ENCODE measurements at places on chromosomes 12 and 14.

GRCh38 chr14:83342590-83342989 is 1808.9 kb upstream of the SEL1L start:
- no peak for DNase-seq

DNA sequence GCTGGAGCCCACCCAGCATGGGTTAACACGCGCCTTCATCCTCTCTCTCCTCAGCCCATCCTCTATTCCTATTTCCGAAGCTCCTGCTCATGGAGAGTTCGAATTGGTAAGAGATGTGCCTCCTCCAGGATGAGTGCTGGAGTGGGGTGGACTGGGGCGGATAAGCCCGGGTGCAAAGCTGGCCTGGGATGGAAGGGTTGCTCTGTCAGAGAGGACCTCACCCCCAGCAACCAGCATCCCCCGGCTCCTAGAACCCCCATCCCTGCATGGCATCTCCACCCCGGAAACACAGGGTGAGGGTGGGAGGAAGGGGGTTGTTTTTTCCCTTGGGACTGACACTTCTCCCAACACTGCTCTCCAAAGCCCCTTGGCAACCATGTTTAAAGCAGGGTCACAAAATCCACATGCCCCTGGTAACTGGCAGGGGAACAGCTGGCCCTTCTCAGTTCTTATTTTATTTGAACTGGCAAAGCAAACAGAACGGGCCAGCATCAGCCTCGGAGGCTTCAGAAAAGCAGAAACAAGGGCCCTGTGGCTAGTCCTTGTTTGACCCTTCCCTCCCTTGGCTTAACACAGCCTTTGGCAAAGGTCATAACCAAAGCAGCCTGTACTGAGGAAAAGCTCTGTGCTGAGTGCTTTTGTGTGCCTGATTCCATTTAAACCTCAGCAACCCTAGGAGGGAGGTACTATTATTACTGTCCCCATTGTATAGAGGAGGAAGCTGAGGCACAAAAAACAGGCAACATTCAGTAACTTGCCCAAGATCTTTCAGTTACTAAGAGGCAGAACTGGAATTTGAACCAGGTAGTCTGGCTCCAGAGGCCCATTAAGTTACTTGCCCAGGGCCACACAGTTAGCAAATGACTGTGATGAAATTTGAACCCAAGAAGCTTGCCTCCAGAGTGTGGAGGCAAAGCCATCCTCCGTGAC is 4.2 kb downstream of the GSTZ1 start:
- no peak for DNase-seq

DNA sequence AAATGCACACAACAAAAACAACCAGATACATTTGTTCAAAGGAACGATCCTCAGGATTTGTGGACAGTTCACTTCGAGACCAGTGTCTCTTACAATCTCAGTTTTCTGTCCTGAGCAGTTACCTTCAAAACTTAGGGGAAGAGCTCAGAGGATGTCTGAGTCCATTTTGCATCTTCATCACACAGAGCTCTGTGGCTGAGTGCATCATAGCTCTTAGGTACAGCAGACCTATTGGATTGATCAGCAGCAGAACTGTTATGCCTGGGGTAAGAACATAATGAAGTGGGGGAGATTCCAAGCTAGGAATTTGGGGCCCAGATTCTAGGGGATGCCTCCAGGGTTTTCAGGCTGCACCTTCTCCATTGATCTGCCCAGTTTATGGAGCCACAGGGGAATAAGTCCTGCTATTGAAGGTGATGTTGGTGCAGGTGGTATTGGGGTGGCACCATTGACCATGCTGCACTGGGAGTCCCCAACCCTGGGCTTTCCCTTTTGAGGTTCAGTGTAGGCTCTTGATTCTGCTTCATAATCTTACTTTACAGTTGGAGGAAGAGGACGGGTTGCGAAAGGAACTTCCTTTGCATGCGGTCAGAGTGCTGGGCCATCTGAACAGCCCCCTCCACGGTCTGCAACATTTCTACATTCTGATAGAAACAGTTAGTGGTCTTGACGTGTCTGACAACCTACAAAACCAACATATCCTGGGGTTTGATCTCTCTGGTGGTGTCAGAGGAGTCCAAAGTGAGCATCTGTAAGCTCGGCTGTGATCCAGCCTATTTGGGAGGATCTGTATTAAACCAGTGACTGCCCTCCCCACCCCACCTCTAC is 112.8 kb downstream of the CHST11 start:
- no peak for DNase-seq

DNA sequence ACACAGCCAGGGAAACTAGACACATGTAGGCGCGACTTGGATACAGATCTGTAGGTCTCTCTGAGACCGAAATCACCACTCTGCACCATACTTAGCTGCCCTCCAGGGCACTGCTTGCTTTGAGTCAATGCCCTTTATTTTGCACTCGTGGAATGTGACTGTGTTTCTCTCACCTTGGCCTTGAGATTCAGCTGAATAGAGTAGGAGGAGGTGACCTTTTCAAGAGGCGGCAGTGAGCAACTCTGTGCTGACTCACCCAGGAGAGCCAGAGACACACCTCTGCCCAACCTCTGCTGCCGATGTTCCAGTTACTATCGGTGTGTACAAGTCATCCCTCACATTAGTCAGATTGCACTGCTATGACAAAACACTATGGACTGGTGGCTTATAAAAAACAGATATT is 583.4 kb downstream of the VRK1 start:
- no peak for DNase-seq

DNA sequence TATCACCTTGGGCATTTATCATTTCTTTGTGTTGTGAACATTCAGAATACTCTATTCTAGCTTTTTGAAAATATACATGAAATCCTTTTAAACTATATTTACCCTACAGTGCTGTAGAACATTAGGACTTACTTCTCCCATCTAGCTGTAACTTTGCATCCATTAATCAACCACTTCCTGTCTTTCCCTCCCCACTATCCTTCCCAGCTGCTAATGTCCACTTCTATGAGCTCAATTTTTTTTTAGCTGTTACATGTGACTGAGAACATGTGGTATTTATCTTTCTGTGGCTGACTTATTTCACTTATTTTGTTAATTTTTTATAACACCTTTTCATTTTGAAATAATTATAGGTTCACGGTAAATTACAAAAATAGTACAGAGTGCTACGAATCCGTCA is 136.0 kb downstream of the LMNTD1 start:
- no peak for DNase-seq

GRCh38 chr14:101630056-101630965 is 69.0 kb downstream of the DIO3 start:
- DNase-seq = no peak

DNA sequence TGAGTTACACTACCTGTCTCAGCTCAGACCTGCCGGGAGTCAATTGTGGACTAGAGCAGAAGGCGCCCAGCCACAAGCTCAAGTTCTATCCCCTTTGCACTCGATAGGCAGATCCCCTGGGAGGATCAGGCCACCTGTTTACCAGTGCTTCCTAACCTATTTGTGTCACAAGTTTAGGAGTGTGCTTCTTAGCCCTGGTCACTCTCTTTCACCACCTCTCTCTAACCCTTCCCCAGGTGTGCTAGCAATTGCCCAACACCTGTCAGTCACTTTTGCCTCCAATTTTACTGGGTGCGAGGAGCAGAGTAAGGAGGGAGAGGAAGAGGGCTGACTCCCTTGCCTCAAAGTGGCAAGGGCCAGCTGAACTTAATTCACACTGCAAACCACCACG is 745 bp upstream of the NAA30 start:
- DNase-seq = no peak

GRCh38 chr14:96806836-96807235 is 9.7 kb downstream of the VRK1 start:
- DNase-seq = no peak

DNA sequence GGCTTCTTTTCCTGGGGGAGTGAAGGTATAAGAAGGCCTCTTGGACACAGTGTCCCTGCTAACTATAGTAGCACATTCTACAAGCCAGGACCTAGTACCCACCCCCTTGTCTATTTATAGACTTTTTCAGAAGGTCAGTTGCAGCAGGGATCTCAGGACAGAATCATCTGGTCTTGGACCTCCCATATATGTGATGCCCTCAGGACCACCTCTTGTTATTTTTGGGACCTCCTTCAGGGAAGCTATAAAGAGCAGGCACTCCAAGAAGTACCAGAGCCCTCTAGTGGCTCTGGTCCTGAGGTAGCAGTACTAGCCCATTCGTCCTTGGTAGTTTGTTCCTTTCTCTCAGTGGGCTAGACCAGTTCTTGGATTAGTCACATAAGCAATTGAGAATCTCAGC is 4.3 kb downstream of the COQ10A start:
- peak; percentile 34 for DNase-seq

DNA sequence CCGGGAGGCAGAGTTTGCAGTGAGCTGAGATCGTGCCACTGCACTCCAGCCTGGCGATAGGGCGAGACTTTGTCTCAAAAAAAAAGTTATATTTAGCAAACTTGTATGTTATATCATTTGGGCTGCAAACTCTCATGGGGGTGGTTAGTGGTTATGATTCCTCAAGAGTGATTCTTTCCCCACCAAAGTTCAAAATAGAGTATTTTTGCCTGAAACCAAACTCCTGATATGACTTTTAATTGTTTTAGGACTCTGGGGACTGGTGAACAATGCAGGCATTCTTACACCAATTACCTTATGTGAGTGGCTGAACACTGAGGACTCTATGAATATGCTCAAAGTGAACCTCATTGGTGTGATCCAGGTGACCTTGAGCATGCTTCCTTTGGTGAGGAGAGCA is 18.6 kb downstream of the HSD17B6 start:
- no peak for DNase-seq

- DNase-seq = peak; percentile 58
These were observed 13.2 kb upstream of the KLRF1 start for GRCh38 chr12:9813821-9814798.

GRCh38 chr12:82801951-82802610 is 115.4 kb downstream of the TMTC2 start:
- DNase-seq = no peak

- DNase-seq = peak; percentile 86
These were observed 9.4 kb downstream of the TNFRSF1A start for GRCh38 chr12:6332459-6332858.

DNA sequence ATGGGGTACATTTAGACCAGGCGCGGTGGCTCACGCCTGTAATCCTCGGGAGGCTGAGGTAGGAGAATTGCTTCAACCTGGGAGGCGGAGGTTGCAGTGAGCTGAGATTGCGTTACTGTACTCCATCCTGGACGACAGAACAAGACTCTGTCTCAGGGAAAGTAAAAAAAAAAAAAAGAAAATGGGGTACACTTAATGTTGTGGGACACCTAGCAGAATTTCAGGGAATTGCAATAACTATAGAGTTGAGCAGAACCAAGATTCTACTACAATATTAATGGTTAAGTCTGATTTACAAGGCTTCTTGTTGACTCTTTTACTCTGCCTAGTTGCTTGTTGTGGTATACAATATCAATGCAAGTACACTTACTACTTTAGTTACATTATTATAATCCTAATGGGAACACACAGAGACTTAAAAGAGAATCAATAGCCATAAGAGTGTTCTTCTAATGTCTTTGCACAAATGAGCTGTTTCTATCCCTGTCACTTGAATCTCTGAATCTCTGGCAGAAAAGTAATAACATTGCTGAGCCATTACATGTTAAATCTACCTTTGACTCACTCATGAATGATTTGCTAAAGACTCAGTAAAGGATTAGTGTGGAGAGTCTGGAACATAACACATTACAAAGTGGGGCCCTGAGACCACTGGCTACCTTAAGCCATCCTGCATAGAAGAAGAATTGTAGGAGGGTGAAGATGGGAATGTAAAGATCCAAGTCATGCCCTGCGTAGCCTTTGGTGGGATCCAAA is 22.7 kb downstream of the BEST3 start:
- DNase-seq = no peak

DNA sequence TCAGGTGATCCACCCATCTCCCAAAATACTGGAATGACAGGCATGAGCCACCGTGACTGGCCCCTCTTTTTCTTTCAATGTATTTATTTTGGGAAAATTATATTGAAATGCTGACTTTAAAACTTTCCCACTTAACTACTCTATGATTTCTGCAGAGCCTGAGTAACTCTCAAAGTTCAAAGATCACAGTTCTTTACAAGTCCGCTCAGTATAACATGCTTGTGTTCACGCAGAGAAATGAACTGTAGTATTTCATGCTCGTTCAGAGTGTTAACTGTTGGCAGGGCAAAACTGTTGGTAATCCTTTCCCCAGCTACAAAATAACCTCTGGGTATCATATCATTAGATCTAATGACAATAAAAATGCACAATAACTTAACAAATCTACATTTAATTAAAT is 50.7 kb upstream of the ADAMTS20 start:
- DNase-seq = no peak

- no peak for DNase-seq
These were observed 146.3 kb upstream of the RMST start for GRCh38 chr12:97316321-97316720.

DNA sequence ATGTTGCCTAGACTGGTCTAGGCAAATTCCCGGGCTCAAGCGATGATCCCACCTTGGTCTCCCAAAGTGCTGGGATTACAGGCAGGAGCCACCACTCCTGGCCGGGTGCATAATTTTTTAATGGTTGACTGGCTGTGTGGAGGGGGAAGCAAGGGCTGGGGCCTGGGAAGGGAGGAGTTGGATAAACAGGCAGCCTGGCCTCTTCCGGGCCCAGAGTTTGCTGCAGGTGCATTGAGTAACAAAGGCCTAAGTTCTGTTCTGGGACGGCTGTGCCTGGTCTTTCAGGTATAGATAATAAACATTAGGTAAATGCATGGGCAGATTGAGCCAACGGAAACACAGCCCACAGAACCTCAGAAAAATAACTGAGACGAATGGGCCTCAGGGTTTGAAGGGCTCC is 191.3 kb upstream of the TBX3 start:
- DNase-seq = no peak

DNA sequence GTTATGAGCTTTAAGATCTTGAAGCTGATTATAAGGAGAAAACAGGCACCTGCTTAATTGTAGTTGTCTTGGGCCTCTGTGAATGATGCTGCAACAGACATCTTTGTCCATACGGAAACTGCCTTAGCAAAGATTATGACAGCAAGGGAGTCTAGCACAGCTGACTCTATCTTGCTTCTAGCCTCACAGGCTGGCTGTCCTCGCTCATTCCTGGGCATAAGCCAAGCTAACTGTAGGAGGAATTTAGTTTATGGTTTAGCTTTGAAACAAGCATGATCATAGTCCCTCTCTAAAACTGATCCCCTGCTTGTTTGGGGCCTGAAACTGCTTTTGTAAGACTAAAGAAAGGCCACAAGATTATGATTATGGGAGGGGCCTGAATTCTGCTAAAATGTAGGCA is 74.3 kb upstream of the C14orf132 start:
- DNase-seq = no peak

GRCh38 chr12:4566474-4566873 is 4.5 kb downstream of the DYRK4 start:
- DNase-seq = no peak

DNA sequence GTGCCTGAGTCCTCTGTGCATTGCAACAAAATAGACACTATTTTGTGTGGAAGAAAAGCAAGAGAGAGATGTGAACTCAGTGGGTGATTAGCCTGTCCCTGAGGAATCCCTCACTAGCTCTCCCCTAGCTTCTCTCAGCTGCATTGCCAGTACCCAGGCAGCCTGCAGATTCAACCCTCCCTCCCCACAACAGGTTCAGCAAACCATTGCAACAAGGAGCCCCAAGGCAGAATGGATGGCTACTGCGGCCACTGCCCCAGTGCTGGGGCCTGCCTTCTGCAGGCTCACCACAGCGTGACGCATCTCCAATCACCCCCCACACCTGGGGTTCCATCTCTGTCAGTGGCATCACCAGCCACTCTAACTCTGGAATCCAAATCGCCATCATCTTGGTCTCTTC is 2.3 kb downstream of the CRACR2A start:
- DNase-seq = no peak
